ENCODE measurements at places on chromosomes 1 and 21.

- no peak for DNase-seq
These were observed 100.1 kb downstream of the BRINP2 start for GRCh38 chr1:177270863-177271262.

DNA sequence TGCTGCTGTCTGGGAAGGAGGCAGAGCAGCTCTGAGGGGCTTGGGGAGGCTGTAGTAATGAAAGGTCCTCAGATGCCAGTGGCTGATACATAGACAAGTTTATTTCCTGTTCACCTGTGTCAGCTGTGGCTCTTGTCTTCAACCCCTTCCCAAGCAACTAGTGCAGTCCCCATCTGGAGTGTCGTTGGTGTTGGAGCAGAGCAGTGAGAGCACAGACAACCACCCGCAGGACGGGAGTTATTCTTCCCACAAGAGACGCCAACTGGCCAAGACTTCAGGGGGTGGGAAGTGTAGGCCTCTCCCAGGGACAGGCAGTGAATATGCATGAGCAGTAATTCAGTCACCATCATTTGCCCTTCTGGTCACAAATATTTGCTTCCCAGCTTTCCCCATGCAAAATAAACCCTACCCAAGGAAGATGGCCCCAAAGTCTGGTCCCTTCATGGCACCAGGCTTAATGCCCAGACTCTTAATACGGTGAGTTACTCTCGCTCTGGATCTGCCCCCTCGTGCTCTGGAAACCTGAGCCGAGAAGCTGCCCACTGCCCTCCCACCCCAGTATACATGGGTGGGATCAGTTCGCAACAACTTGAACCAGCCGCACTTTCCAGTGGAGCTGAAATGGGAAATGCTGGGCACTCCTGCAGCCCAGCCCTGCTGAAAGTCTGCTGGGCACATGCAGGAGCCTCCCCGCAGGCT, 153.5 kb upstream of the COL6A1 start:
- no peak for DNase-seq

DNA sequence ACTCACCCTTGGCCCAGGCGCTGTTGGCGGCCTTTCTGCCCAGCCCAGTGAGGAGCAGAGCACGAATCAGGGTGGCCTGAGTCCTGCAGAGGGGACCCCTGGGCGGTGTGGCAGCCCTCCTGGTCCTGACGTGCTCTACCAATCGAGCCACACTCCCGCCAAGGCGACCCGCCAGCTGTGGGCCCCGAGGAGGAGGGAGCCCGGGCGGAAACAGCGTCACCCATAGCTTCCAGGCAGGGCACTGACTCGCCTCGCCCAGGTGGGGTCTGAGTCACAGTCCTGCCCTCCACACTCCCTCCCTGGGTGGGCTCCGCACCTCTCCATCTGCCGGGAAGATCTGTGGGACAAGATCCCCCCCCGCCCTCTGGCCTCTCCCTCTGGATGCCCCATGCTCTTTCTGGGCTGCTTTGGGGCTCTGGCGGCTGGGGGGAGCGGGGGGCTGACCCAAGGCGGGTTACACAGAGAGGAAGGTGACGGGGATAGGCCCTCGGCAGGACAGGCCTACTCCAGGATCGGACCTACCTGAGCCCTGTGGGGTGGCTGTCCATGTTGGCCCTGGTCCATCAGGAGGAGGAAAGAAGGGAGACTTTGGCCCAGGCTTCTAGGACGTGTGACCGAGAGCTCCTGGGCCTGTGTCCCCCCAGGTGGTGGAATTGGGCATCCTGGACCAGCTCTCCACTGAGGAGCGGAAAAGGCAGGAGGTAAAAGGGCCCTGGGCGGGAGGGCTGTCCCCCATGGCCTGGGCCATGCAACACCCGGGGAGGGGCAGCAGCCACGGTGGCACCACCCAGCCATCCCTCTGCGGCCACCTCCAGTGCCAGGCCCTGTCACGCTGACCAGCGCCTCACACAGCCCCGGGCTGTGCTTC, 14.0 kb downstream of the ARHGEF16 start:
- no peak for DNase-seq

DNA sequence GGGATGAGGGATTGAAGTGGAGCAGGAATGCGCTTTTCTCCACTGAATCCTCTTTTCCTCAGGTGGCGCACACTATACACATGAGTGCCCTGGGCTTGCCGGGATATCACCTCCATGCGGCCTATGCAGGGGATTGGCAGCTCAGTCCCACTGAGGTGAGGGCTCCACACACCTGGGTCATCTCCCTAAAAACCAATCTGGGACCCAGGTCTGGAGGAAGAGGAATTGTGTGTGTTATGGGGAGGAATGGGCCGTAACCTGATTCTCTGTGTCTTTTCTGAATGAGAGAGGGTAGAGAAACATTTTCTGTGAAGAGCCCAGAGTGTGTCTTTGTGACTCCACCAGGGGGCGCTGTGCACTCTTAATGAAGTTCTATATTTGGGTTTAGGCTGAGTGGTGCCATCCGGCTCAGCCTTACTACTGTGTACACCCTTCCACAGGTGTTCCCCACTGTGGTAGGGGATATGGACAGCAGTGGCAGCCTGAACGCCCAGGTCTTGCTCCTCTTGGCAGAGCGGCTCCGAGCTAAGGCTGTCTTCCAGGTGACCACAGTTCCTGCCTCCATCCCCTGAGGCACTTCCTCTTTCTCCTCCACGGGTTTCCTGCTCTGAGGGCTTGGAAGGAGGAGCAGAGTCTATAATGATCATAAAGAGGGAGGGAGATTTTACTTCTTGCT, 1.5 kb downstream of the TOMM40L start:
- DNase-seq, result no peak

Data from HS-27A (cell line).